ENCODE measurements at places on chromosomes 5 and 9.
A peak's percentile ranks its signal among the peaks of the same experiment; 100 is the strongest.

GRCh38 chr5:88470745-88471144, 202.1 kb upstream of the TMEM161B start:
- DNase-seq, result no peak

GRCh38 chr9:99121604-99122003, 16.7 kb downstream of the TGFBR1 start:
- DNase-seq, result no peak

- no peak for DNase-seq
Observed at GRCh38 chr9:134846699-134847098, 33.9 kb upstream of the FCN2 start.

DNA sequence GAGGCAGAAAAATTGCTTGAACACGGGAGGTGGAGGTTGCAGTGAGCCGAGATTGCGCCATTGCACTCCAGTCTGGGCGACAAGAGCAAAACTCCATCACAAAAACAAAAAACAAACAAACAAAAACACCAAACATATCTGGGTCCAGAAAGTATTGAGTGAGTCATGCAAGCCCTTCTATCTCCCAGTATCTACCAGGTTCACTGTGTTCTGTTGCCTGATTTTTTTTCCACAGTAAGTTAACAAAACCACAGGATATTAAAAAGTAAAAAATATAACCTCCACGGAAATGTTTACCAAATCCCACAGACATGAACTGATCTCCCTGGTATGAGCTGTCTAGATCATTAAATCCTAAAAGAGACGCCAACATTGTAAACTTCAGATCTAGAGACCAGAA, 94.4 kb downstream of the ANKH start:
- no peak for DNase-seq

DNA sequence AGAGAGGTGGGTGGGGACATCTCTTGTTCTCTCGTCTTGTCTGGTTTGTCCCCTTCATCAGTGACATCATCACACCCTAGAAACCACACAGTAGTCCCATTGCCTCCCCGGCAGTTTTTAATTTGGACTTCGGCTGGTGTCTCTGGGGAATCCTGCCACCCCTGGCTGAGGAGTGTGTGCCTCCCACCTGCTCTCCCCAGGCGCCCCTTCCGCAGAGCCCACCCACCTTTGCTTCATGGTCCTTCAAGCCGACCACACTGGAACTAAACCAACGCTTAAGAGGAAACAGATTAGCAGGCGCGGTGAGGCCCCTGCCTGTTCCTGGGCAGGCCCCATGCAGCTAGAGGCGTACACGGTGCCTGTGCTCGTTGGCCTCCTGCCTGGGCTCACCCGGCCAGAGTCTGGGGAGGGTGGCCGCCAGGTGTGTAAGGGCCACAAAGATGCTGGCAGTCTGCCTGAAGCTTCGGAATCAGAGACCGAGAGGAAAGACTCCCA, 107.6 kb upstream of the SPRY4 start:
- DNase-seq, result no peak

DNA sequence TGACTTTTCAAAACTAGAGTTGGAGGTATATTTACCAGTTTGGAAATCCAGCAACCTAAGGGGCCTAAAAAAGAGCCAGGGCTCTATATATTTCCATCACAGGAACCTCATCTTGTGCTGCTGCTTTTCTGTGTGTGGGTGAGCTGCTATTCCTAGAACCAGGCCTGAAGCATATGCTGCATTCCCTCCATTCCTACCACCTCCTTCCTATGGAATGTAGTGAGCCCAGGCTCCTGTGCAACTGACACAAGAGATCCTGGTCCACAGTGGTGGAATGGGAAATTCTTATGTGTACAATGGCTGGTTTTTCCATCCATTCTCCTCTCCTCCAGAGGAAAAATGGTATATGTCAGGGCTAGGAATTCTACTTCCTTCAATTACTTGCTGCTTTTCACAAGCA, 39.1 kb downstream of the SPEF2 start:
- DNase-seq, result no peak

GRCh38 chr5:56698463-56699381, 116.6 kb upstream of the MAP3K1 start:
- no peak for DNase-seq

GRCh38 chr5:30838936-30839496, 354.5 kb upstream of the CDH6 start:
- no peak for DNase-seq

GRCh38 chr5:39064450-39064849, 9.7 kb downstream of the RICTOR start:
- DNase-seq, result no peak

DNA sequence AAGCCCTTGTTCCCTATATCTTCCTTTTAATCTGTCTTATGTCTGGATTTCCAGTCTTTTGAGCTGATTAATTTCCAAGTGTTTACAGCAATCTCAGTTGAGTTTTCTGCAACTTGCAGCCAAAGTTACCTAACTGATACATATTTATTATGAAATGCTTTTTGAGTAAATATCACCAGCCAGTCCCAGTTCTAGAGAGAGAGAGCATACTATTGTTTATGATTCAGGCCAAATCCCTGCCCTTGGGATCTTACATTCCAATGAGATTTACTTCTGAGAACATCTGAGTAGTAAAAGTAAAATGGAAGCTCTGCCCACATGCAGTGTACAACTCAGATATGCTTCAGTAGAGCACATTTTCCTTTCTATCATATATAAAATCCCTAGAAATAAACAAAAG, 661.7 kb downstream of the KCTD16 start:
- DNase-seq, result no peak

- no peak for DNase-seq
Observed at GRCh38 chr5:39482098-39482497, 57.3 kb upstream of the DAB2 start.

- DNase-seq, result no peak
Observed at GRCh38 chr9:98807814-98808195, 335 bp downstream of the GALNT12 start.

DNA sequence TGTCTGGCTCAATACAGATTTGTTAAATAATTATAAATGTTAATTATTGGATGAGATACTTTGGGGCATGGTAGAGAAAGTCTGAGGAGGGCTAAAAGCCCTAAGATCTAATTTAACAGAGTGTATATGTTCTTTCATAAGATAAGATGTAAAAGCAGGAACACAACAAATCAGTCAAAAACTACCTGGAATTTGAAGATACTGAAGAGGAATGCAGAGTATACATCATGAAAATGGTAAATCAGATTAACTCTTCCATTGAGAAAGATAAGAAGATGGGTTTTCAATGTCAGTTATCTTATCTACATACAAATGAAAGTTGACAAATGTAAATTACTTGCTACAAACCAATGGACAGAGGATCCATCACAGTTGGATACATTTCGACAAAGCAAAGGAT, 107.3 kb upstream of the NFIB start:
- DNase-seq, result no peak

- no peak for DNase-seq
Observed at GRCh38 chr9:113770396-113770795, 105.7 kb upstream of the ZNF618 start.

DNA sequence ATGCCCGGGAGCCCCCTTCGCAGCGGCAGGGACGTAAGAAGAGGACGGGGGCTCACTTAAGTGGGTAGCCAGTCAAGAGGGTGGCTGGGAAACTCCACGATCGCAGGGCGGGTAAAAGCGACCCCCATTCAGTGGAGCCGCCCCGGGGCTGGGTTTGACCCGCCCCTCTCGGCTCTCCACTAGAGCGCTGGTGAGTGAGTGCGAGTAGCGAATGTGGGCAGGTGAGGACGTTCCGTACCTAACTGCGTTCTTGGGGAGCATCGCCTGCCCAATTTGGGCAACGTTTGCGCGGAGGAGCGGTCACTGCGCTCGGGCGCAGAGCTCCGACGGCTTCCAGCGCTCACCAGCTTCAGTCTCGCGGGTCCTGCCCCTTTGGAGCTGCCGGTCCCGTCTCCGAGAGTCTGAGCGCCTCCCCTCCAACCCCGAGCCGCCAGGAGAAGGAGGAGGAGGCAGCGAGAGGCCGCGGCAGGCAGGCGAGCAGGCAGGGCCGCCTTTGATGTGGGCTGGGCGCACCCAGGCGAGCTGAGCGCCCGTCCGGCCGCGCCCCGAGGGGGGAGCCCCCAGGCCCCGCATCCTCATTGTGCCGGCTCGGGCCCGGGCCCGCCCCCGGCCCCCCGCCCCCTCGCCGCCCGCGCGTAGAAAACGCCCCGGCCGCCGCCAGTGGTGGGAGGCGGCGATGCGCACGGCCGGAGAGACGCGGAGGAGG, at the start of gene FGF18:
Gene FGF18 (plus strand): TSS at position 666 of the 706 bp plus-strand sequence. CDS start 553 bp downstream, outside the sequence.
- peak; percentile 59 for DNase-seq

DNA sequence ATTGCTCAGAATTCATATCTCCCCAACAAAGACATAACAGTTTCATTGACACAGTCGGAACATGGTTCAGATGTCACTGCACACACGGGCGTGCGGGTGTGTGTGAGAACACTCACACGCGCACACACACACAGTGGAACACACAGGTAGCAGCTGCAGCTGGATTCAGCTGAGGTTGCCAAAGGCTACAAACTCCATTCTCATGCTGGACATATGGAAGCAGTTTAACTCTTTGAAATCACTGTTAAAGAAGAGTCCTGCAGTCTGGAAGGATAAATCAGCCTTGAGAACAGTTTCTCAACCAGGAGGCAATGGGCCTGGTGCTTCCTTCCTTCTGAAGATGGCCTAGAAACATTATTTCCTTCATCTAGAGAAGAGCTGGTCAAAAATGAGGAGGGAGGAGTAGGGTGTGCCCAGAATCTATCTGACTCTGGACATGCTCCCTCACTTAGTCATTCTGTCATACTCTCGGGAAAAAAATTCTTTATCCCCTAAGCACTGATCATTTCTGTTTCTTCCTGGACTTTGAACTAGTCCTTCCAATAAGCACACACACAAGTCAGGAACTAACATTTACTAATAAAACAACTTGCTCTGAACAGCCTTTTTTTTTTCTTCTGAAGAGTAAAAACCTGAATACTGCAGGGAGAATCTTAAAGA, 160.6 kb downstream of the ZDHHC21 start:
- DNase-seq, result no peak

DNA sequence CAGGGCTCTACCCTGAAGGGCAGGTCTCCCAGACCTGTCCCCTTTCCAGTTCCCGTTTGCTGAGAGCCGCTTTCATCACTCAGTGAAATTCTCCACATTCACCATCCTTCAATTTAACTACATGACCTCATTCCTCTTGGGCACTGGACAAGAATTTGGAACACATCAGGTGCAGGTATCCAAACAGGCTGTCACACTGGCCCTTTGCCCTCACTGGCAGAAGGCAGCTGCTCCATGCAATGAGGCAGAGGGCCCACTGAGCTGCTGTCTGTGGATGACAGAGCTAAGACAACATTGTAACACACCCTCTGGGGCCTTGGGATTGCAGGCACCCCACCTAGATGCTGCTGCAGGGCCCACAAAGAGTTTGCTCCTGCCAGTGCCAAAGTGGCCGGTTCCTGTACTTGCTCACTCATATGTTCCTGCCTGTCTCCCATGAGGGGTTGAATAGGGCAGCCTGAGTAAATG, 55.1 kb downstream of the ACTL7B start:
- no peak for DNase-seq

GRCh38 chr5:76788362-76788761, 30.5 kb upstream of the F2RL1 start:
- DNase-seq, result no peak

GRCh38 chr5:135989686-135990085, 34.9 kb upstream of the LECT2 start:
- no peak for DNase-seq

DNA sequence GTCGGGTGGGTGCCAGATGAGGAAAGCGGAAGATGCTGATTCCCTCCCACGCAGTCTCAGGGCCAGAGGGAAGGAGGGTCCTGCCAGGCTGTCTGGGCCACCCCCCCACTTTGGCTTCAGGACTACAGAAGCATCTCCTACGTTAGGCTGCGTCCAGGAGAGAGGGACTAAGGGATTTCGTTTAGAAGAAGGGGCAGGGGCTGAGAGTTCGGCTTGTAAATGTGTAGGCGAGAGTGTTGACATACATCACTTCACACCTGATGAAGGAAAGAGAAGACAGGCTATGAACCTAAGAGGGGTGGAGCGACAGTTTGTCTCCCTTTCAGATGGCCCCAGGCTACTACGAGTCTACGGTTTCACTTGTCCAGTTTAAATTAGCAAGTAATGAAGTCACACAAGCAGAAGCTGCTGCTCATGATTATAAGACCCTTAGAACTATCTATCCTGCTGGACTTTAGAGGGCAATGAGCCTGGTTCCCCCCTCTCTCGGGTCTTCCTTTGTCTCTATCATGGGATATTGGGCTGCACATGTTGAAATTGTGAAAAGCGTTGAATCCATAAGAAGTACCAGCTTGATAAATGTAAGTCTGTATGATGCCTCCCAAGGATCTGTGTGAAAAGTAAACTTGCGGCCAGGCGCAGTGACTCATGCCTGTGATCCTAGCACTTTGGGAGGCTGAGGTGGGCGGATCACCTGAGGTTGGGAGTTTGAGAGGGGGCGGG, 193.0 kb downstream of the AOPEP start:
- DNase-seq, result no peak

DNA sequence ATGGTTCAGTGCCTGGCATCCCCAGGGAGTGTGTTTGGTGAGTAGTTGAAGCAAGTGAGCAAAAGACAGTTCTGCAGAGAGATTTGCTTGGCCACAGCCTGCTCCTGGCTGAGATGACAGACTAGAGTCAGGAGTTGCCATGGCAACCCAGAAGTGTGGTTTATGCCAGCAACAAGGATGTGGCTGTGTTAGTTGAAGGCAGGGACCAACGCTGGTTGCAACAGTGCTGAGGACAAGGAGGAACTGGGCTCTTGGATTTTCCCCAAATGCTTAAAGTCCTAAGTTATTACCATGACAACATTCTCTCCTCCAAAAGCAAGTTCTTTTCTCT, 2.7 kb downstream of the NXNL2 start:
- peak; percentile 55 for DNase-seq

DNA sequence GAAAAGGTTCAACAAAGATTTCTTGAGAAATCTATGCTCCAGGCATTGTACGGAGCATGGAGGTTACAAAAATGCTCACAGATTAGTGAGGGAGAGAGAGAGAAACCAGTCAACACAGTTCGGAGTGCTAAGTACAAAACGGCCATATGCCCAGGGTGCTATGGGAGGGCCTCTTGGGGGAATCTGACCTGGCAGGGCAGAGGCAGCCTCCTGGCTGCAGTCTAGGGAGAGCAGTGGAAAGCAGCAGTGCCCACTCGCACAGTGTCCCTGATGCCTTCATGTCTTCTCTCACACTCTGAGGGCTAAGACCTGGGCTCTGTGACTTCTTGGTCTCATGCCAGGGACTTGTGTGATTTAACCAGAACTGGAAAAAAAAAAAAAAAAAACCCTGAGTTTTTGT, 29.8 kb upstream of the SMC5 start:
- no peak for DNase-seq

- no peak for DNase-seq
Observed at GRCh38 chr9:131674425-131675421, 65.2 kb downstream of the RAPGEF1 start.

- no peak for DNase-seq
Observed at GRCh38 chr9:135890190-135891026, 16.9 kb downstream of the CAMSAP1 start.

- DNase-seq, result no peak
Observed at GRCh38 chr5:143117821-143118220, 285.7 kb downstream of the NR3C1 start.

GRCh38 chr9:132457504-132458236, 47.7 kb downstream of the CFAP77 start:
- no peak for DNase-seq
